ENCODE measurements at places on chromosomes 16 and 17.

GRCh38 chr16:23987443-23987842 lies 151.7 kb downstream of the PRKCB start:
- DNase-seq: no peak

DNA sequence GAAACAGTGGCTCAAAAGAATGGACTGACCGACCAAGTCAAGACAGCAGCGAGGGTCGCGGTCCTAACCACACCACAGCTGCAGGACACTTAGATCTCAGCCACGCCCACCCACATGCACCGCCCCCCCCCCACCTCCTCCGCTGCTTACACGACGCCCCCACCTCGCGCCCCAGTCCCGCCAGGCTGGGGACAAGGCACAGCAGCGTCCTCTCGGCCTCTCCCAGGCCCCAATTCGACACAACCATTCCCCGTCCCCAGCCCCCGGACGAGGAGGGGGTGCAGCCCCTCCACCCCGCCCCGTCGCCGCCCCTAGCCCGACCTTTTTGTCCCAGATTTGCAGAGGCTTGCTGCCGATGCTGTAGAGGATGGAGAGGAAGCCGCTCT lies 477 bp downstream of the CFAP20 start:
- DNase-seq: no peak

GRCh38 chr16:76511203-76511602 lies 234.0 kb downstream of the CNTNAP4 start:
- no peak for DNase-seq

DNA sequence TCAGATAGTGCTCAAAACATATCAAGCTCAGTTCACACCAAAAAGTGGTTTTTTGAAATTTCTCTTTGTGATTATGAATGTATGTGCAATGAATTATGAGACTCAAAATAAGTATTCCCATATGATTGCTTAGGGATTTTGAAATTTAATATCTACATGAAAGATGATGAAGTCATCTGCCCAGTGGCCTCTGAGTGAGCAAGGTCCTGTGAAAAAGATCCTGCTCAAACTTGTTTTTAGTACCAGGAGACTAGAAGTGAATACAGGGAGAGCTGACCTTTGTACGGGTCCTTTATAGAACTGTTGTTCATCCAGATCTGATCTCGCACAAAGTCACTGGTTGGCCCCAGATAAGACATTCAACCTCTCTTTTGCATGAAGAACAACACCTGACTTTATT lies 151.9 kb upstream of the MAF start:
- DNase-seq: no peak

- DNase-seq: no peak
These were observed 13.3 kb downstream of the NXPH3 start for GRCh38 chr17:49588726-49589576.

GRCh38 chr17:30477774-30478115 lies 537 bp downstream of the GOSR1 start:
- peak; percentile 41 for DNase-seq

- no peak for DNase-seq
These were observed 58.4 kb downstream of the USP43 start for GRCh38 chr17:9703781-9704082.

DNA sequence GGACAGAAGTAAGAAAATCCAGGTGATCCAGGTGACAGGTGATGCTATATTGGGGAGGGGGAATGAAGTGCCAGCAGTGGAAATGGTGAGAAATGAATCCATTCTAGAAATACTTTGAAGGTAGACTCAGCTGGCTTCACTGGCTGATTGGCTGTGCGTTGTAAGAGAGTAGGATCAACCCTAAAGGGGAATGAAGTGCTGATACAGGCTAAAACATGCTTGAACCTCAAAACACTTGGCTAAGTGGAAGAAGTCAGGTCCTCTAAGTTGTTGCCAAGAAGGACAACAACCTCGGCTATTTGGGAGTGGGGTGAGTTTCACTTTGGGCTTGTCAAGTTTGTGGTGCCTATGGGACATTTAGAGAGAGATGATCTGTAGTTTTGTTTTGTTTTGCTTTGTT lies 24.1 kb upstream of the SCNN1B start:
- DNase-seq: no peak
